ENCODE measurements at places on chromosomes 6 and 20.

GRCh38 chr6:112027942-112028674, 25.8 kb upstream of the CCN6 start:
- DNase-seq: no peak

GRCh38 chr6:11999246-11999645, 12.9 kb upstream of the HIVEP1 start:
- DNase-seq: no peak

GRCh38 chr6:121436960-121437850, 1.8 kb downstream of the GJA1 start:
- DNase-seq: no peak

DNA sequence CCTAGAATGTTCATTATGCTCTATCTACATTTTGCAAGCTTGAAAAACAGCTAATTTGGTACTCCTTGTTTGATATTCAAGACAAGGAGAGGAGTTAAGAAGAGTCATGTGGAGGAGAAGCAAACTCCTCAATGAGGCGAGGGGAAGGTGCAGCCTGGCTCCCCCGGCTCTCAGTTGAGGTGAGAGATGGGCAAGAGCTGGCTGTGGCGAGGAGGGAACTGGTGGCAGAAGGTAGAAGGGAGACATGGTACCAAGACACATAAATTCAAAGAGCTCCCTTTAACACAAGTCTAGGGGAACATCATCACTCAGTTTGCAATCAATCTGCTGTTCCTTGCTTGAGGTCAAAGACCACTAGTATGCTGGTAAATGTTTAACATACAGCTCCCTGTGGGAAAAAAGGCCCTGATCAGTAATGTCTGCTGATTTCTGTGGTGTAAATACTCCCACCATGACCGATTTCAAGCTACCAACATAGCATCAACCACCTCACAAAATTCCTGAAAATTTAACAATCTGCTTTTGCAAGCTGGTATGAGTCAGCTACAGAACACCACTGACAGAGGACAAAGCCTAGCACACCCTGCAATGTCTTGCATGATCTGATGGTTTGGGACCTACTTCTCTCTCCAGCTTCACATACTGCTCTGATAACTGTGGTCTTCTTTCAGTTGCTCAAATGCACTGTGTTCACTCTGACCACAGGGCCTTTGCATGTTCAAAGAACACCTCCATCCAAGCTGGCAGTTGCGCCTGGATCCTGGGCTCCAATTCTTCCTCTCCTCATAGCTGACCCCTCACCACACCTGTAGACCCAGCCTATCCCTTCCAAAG, 516.3 kb upstream of the CHD6 start:
- no peak for DNase-seq

GRCh38 chr6:111417181-111417585, 65.8 kb downstream of the REV3L start:
- peak; percentile 36 for DNase-seq

DNA sequence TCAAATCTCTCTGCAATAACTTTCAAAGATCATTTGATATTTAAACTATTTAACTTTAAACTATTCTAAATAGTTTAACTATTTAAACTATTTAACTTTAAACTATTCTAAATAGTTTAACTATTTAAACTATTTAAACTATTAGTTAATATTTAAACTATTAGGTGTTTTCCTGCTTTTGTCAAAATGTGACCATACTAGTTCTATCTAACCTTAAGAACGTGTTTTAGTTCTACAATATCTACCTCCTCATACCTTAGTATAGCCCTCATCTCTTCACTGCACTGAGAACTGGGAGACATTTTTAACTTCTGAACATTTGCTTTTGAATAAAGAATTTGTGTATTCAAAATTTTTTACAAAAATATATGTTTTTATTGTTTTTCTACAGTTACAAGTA, 429.1 kb downstream of the ADGRB3 start:
- no peak for DNase-seq

DNA sequence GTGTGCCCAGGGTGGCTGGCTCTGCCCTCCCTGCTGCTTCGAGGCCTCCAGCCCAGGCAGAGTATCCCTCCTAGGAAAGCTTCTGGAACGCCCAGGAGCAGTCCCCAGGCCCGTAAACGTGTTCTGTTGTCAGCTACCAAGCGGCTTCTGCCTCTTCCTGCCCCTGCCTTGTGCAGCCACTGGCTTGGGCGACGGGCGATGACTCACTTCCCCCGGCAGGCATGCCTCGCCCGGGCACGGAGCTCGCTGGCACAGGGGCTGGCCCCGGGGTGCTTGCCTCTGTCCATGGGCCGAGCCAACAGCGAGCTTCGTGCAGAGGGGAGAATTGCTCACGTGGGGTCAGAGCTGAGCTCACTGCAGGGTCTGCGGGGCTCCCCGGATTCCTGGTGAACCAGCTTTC, 86.7 kb upstream of the THBS2 start:
- no peak for DNase-seq

- no peak for DNase-seq
Observed at GRCh38 chr6:144816936-144817335, 531.8 kb downstream of the UTRN start.

DNA sequence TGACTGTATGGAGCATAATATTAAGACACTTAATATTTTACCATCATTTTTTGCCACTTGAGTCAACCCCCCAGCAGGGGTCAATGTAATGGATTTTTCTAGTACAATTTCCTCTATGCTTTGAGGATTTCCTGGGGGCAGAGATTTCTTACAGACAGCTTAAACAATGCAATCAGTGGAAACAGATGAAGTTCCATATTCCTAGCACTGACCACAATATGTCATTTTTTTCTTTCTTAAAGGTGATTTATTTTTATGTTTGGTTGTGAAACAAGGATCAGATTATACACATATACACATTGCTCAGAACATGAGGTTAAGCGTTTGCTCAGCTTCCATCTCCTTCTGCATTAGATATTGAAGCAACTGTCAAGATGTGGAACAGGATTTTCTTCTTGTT, 82.0 kb upstream of the ID4 start:
- DNase-seq: no peak

GRCh38 chr6:45500924-45501816, 123.4 kb upstream of the SUPT3H start:
- DNase-seq: no peak

DNA sequence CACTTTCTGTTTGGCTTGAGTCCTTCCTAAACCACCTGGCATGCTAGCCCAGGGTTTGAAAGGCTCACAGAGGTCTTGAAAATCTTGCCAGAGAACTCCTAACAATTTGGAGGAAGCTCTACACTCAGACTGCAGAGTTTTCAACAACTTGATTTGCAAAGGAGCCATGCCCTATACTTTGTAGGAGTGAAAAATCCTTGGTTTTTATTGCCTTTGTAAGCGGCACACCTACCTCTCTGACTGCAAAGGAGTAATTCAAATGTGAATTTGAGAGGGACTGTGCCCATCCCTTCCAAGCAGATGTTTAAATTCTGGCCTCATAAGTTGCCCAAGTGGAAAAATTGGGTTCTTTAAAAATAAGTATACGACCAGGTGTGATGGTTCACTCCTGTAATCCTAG, 41.5 kb downstream of the SLC2A12 start:
- DNase-seq: no peak

DNA sequence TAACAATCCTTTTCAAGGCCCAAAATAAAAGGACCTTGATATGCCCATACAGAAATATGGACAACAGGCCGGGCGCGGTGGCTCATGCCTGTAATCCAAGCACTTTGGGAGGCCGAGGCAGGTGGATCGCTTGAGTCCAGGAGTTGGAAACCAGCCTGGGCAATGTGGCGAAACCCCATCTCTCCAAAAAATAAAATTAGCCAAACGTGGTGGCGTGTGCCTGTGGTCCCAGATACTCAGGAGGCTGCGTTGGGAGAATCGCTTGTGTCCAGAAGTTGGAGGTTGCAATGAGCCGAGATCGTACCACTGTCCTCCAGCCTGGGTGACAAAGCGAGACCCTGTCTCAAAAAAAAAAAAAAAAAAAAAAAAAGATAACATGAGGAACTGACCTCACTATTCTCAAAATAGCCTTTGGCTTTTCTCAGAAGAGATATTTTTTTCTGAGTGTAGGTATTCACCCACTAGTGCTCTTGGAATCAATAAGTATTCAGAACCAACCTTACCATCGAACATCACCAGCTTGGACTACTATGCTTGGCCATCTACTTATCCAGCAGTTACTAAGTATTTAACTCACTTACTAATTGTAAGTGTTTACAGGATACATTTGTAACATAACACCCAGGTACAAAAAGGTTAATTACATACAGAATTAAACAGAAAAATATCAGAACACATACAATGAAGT, 99.2 kb downstream of the OR2B2 start:
- no peak for DNase-seq
